ENCODE measurements at places on chromosomes 5 and 9.
A peak's percentile ranks its signal among the peaks of the same experiment; 100 is the strongest.

GRCh38 chr9:137222190-137223077 is at the start of gene RNF208:
Gene RNF208 (minus strand): TSS chr9:137222240. CDS start chr9:137221212, 1,028 bp downstream.
- peak; percentile 79 for DNase-seq

- no peak for DNase-seq
Measured at GRCh38 chr5:54520940-54521339, 3.4 kb downstream of the SNX18 start.

- DNase-seq, result no peak
Measured at GRCh38 chr5:150146235-150146634, 9.4 kb downstream of the PDGFRB start.

DNA sequence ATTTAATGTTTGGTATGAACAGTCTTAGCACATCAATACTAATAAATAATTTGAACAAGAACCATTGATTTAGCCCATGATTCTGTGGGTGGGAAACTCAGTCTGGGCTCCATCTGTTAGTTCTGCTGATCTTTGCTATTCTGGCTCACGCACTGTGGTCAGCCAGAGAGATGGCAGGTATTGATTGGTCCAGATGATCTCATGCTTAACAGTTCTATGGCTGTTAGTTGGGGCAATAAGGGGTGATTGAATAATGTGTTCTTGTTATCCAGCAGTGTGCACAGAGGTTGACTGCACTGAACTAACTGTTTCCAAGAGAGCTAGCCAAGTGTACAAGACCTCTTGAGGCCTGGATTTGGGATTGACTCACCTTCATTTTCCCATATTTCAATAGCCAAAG is 824.3 kb downstream of the SEMA5A start:
- no peak for DNase-seq

DNA sequence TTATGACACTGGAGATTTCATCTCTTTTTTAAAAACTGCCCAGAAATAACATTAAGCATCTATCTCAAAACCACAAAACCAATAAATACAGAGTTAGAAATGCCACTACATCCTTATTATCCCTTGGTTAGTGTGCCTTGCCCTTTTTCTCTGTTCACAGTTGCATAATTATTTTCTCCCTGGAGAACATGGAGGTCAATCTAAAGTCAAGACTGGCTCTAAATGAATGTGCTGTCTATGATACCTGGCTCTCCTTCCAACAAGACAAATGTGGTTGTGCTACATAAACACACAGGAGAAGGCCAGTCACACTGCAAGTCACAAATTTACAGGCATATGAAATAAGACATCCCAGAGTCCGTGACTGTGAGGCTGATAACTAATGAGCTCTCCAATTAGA is 2.8 kb downstream of the FBN2 start:
- no peak for DNase-seq

GRCh38 chr9:126499911-126500599 is 113.7 kb upstream of the LMX1B start:
- no peak for DNase-seq

DNA sequence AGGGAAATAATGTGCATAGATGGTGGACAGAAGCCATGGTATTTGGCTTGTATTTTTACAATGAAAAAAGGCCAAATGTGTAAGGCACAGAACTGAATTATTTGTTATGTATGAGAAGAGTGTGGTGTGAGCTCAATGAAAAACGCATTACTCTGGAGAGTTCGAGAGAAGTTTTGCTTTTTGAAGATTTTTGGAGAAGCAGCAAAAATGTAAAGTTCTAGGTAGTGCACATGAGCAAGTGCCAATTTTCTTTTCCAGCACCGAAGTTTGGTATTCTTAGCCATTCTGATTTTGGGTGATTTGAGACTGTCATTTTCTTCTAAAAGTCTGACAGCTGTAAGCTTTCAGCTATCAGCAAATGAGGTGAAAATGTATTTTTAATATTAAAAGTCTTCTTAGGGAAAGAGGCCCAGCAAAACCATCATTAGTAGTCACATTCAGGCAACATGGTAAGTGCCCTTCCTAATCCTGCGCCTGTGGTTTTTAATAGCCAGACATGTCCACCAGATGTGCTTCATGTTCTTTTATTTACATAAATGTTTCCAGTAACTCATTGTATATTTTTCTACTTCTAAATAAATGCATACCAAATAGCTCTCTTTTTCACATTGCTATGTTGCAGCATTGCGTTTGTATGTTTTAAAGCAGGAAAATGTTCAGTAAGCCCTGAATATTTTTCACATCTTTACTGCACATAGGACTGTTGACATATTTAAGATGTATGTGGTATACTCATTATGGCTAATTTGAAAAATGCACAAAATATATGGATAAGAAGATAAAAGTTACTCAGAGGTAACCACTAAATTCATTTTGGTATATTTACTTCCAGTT is 50.4 kb downstream of the RASGRF2 start:
- DNase-seq, result no peak

GRCh38 chr5:39420482-39421145 is 4.2 kb downstream of the DAB2 start:
- DNase-seq, result no peak

- DNase-seq, result no peak
Measured at GRCh38 chr5:109304309-109304708, 105.5 kb downstream of the PJA2 start.

GRCh38 chr9:107472581-107473340 is 16.8 kb downstream of the KLF4 start:
- no peak for DNase-seq

DNA sequence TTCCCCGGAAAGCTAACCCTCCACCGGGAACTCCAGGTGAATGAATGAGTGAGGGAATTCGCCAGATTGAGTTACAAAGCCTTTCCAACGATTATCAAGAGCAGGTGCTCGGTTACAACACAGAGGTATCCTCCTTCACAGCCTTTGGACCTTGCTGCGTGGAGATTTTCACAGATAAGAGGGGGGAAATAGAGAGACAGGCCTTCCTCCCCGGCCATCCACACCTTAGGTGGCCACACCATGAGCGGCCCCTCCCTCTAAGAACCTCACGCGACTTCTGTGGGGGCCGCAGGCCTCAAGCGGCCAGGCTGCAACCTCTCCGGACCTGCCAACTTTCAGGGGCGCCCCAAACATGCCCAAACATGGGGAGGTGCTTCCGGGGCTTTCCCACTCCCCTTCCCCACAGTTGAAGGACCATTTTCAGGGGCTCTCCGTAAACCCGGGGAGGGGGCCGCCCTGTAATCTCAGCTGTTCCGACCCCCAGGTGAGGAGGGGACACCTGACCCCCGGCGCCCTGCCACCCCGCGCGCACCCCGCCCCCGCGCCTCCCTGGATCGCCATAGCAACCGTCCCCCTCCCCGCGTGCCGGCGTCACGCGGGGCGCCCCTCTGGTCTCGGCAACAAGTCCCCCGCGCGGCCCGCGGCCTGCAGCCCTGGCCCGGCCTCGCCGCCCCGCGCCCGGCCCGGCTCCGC is 603 bp downstream of the DENND1A start:
- DNase-seq, result no peak

DNA sequence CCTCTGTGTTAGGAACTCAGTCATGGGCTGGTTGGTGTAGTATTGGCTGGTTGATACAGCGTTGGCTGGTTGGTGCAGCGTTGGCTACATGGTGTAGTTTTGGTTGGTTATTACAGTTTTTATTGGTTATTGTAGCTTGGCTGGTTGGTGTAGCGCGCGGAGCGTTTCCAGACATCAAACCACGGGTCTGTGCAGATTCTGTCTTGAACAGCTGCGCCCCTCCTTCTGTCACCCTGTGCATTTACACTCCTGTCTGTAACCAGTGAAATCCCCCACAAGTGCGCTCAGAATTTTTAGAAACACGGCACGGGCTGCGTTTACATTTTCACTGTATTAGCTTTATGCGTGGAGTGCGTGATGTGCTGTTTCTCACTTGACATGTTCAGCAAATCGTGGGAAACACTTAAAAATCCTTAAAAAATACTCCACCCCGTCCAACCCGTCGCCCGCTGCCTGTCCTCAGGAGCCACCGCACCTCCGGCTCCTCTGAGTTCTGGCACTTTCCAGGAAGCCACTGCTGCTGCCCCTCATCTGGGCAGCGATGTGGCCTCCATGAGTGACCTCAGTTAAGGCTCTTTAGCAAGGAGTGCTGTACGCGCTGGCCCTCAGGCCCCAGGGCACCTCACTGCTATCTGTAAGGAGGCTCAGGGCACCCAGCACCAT is 20.8 kb downstream of the NKD2 start:
- no peak for DNase-seq

DNA sequence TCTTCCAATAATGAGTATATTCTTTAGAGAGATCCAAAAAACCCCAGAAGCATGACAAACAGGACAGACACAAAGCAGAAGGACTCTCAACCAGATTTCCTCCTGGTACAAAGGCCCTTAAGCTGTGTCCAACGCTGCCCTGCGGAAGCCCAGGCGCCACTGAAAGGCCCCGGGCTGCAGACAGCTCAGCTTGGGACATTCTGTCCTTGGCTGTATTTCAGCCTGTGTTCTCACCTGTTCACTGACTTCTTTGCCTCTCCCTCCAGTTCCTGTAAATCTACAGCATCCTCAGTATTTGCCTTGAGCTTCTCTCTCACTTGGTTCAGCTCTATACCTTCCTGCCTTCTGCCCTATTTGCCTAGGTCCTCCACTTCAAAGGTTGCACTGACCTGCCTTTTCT is 96.5 kb downstream of the SH3TC2 start:
- no peak for DNase-seq

GRCh38 chr5:124034963-124035362 is 523.0 kb downstream of the CSNK1G3 start:
- DNase-seq, result no peak

DNA sequence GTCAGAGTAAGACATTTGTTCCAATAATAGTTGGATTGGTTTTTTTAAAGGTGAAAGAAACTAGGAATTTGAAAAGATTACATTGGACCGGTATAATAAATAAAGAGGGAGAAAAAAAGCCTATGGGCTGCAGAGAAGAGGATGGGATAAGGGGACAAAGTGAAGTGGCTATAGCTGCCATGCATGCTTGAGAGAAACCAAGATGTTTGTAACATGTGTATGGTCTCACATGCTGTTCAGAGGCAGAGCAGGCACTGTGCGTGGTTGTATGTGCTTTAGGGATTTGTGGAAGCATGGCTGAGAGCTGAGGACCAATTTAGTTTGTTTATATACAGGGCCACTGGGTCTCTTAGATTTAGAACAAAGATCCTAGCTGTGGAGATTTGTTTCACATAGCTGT is 32.7 kb downstream of the LNPEP start:
- no peak for DNase-seq

- peak; percentile 58 for DNase-seq
Measured at GRCh38 chr9:77648234-77649108, at the start of gene GNA14. Gene GNA14 (minus strand): TSS chr9:77648322. CDS start chr9:77647793, 529 bp downstream.

DNA sequence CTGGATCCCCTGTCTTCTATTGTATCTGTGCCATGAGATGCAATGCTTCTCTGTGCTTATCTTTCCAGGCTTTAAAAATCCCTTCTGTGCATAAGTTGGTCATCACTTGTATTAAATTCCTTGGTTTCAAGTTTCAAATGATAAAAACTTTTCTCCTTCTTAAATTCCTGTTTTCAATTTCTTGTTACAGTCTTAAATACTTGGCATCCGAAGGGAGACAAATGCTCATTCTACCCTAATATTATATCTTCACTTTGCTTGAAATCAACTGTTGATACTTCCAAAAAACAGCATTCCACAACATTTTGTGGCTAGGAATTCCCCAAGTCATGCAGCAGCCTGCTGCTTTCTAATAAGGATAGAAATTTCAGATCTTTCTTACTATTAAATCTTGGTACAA is 413.2 kb upstream of the ACTBL2 start:
- DNase-seq, result no peak

- no peak for DNase-seq
Measured at GRCh38 chr9:18706648-18707047, 232.7 kb downstream of the ADAMTSL1 start.

GRCh38 chr5:79898611-79899010 is 92.5 kb downstream of the MTX3 start:
- DNase-seq, result no peak

DNA sequence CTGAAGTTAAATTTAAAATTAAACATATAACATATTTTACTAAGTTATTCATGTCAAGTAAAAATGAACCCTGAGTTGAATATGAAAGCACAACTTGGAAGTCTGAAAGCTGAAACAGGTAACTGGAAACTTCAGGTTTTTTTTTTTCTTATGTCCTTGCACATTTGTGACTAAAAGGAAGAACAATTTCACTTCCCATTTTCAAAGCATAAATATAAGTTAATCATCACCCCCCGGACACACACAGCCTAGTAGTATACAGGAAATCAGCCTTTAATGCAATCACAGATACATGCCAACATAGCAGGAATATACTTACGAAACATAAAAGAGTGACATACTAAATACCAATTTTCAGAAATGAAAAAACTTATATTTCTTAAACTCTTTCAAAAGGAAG is 225.9 kb downstream of the RFX3 start:
- no peak for DNase-seq

GRCh38 chr5:123132316-123132715 is 43.3 kb downstream of the PRDM6 start:
- DNase-seq, result no peak

GRCh38 chr9:116843863-116844620 is 156.9 kb downstream of the TRIM32 start:
- no peak for DNase-seq

DNA sequence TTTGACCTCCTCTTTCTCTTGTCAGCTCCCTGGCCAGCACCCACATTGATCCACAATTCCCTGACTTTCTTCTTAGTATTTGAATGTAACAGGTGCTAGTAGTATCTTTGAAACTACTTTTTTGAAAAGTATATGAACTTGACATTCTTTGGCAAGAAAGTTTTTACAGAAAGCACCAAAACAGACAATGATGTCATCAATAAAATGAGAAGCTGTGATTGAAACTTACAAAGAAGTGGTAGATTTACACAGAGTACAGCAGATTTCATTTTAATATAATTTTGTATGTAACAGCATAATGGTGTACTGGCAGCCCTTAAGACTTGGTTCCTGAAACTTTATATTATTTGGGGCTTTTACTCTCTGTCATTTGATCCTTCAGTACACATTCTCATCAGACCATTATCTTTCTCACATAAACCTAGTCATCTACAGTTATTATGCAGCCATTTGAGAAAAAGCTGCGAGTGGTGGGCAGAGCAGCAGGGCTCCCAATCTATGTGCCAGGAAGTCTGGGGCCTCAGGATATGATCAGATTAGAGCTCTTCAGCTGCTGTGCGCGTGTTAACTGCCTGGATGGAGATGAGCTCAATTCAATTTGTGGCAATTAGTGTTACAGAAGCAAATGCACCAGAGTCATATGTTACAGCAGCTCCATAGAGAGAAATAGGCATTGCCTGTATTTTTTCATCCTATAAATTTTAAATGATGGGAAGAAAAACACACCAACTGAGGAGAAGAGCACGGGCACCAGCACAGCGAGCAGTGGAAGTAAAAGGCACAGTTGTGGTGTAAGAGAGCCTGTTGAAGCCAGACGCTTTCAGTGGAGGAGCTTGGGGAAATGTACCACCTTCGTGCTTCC is 126.1 kb downstream of the STARD4 start:
- no peak for DNase-seq

GRCh38 chr5:95615164-95615467 is 4.8 kb upstream of the GPR150 start:
- no peak for DNase-seq

DNA sequence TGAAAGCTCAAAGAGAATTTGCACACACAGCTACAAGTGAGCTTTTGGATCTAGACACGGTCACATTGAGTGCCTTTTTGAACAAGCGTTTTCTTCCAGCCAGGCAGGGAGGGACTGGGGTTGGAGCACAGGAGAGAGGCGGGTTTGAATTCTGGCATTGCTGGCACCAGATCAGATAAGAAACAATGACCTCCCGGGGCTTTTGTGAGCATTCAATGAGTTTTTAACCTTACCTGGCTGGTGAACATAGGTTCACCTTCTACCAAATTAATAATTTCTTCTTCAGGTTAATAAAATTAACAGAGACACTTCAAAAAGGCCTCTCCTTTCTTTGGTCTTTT is 312.9 kb upstream of the MSX2 start:
- DNase-seq, result no peak

Data from activated CD4-positive, alpha-beta T cell treated with anti-CD3 and anti-CD28 coated beads, Interleukin-2, amount 10 ng/mL, durations not matched to agents 24 days and 14 days (primary cell).